Activated T-cell treated with anti-CD3 and anti-CD28 coated beads, Interleukin-2, amount 50 U/mL, for 72 hours (primary cell): ENCODE measurements at places on chromosomes 16 and 17. TPM values are rescaled to one million over a fixed set of nuclear protein-coding genes. Genes with fewer than 3 reads are reported as not detected.

DNA sequence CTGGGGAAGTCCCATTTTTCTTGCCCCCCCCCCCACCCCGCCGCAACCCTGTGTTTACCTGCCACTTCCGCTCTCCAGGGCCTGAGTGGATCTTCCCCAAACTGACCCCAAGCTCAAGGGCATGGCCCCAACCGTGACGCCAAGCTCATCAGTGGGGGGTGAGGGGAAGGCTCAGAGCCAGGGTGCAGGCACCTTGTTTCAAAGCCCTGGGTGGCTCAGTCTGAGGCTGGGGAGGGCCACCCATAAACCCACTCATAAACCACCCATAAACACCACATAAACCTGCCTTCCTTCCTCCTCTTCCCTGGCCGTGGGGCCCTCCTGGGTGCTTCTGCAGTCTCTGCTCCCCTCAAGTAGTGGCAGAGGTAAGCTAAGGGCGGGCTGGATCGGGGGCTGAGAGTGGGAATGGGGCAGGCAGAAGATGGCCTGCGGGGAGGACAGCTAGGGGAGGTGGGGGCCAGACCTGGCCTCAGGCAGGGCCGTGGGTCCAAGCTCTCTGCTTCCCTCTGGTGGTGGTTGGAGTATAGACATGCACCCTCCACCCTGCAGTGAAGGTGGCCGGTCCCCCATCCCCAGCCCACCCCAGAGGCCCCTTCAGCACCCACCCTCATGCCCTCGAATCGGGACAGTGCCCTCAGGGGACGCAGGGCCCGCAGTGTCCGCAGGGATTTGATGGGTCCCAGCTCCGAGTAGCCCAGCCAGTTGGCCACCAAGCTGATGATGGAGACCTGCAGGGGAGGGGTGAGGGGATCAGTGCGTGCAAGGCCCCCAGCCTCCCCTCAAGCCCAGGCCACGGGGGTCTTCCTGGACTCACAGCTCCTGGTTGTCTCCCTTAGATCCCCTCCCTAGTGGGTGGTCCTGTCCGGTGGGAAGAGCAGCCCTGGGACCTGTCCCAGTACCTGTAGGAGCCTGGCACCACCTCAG, 14.6 kb upstream of the CD79B start:
- H3K4me3 ChIP-seq = peak overlapping the region; percentile 74
- peak overlapping the region; percentile 76 for H3K27ac ChIP-seq
- peak; percentile 82 for DNase-seq
- H3K27me3 ChIP-seq = no peaks in the 10 kb centered on the region

- no peak overlapping the region for H3K27ac ChIP-seq
- no peak overlapping the region for H3K4me3 ChIP-seq
- peaks cover 10% of the 10 kb centered on the region for H3K36me3 ChIP-seq
Measured at GRCh38 chr16:72173997-72174396, 2.0 kb upstream of the PMFBP1 start.

- no peaks in the 10 kb centered on the region for H3K4me1 ChIP-seq
- H3K27me3 ChIP-seq = no peaks in the 10 kb centered on the region
- no peaks in the 10 kb centered on the region for H3K36me3 ChIP-seq
- H3K27ac ChIP-seq = no peak overlapping the region
- DNase-seq = no peak
Measured at GRCh38 chr17:3536716-3537115, 20.9 kb downstream of the TRPV3 start.

GRCh38 chr17:59498530-59499307, 66.7 kb upstream of the DHX40 start:
- H3K4me3 ChIP-seq = no peak overlapping the region
- DNase-seq = no peak
- H3K36me3 ChIP-seq = no peaks in the 10 kb centered on the region
- no peak overlapping the region for H3K27ac ChIP-seq

DNA sequence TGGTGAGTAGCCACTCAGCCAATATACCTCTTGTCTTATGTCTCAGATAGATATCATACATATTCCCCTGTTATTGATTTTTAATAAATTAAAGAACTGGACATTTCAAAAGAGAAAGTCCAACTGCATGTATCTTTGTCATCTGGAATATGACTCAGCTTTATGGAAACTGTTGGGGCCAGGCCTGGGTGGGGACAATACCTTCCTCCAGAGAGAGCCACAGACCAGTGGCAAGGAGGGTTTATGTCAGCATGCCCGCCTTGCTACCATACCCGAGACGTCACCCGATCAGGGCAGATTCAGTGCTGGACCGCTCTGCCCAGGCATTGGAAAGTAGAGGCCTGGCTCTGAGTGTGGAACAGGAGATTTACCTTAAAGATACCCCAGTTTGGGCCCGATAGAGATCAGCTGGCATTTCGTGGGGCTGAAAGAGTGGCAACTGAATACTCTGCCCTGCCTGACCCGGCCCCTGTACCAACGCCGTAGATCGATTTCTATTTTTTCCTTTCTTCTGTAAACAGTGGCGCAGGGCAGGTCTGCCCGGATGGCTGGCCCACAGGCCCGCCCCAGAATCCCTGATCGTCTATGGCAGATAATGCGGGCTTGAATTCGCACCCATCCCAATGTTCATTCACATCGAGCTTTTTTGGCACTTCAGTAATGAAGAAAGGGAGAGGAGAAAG, 158.6 kb downstream of the SALL1 start:
- H3K4me3 ChIP-seq = no peak overlapping the region
- H3K27ac ChIP-seq = no peak overlapping the region
- DNase-seq = no peak
- H3K4me1 ChIP-seq = no peaks in the 10 kb centered on the region

DNA sequence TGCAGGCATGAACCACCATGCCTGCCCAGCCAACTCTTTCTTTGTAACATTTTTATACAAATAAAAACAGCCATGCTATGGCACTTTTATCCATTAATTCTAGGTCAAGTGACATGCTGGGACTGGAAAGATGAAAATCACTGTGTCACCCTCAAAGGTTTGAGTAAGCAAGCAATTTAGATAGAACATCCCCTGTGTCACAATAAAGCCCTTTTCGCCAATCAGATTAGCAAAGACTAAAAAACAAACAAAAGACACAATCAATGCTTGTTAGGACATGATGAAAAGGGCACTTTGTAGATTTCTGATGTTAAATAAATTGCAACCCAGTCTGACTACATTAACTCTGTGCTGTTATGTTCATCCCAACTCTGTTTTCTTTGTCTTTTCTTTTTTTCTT, 26.4 kb downstream of the CHP2 start:
- H3K4me3 ChIP-seq = no peak overlapping the region
- DNase-seq = no peak
- H3K27me3 ChIP-seq = peaks cover 30% of the 10 kb centered on the region
- H3K36me3 ChIP-seq = no peaks in the 10 kb centered on the region
- no peak overlapping the region for H3K27ac ChIP-seq
- H3K4me1 ChIP-seq = no peaks in the 10 kb centered on the region

DNA sequence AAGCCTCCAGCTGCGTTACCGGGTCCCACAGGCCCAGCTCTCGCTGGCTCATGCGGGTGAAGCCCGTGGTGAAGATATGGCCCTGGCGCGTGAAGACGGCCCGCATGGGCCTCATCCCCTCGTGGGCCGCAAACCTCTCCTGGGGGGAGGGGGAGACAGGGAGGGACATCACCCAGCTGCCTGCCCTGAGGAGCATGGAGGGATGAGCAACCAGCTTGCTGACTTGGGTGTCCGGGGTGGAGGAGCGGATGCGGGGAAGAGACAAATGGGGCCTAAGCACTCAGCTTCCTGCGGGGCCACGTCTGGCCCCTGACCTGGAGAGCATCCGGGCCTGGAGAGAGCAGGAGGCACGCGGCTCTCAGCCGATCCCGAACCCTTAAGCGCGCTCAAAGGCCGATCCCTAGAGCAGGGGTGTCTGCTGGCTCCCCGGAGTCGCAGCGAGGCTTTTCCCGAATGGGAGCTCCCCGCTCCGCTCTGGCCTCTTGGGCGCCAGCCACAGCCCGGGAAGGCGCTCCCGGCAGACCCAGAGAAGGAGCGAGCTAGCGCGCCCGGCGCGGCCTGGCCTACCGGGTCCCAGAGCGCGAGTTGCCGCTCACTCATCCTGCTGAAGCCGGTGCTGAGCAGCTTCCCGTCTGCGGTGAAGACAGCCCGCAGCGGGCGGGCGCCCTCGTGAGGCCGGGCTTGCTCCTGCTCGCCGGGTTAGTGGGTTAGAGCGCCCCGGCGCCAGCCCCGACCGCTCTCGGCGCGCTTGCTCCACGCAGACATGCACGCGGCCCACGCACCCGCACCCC, 5.0 kb downstream of the CORO6 start:
- peak overlapping the region; percentile 71 for H3K4me3 ChIP-seq
- no peaks in the 10 kb centered on the region for H3K36me3 ChIP-seq
- peaks cover 5% of the 10 kb centered on the region for H3K27me3 ChIP-seq
- no peak overlapping the region for H3K27ac ChIP-seq
- peak; percentile 93 for DNase-seq

DNA sequence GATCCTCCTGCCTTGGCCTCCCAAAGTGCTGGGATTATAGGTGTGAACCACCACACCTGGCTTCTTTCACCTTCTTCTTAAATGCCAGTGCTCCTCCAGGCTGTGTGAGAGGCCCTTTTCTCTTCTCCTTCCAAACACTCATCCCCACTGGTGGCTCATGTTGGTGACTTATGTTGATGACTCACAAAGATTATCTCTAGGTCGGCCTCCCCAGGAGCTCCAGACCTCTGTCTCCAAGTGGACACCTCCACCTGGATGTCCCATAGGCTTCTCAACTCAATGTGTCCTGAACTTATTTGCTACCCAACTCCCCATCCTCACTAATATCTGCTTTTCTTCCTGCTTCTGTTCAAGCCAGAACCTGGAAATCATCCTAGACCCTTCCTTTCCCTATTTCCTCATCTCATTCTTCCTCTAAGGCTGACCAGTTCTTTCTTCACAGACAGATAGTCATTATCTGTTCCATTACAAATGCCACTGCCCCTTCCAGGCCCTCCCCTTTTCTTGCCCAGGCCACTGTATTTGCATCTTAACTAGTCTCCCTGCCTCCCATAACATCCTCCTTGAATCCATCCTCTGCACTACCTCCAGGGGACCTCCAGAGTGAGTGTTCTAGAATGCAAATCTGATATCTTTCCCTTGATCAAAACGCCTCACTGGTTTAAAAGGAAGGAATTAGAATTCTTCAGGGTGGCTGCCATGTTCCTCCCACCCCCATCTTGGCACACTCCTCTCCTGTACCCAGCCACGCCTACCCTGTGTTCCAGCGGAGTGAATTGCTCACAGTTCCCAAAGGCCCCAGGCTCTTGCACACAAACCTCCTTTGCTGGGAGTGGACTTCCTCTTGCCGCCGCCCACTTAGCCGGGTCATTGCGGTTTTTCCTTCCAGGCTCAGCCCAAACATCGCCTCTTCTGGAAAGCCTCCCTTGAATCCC, 34.8 kb upstream of the FBXO47 start:
- peaks cover 14% of the 10 kb centered on the region for H3K36me3 ChIP-seq
- no peak overlapping the region for H3K27ac ChIP-seq
- H3K4me3 ChIP-seq = no peak overlapping the region
- DNase-seq = no peak
- no peaks in the 10 kb centered on the region for H3K27me3 ChIP-seq

DNA sequence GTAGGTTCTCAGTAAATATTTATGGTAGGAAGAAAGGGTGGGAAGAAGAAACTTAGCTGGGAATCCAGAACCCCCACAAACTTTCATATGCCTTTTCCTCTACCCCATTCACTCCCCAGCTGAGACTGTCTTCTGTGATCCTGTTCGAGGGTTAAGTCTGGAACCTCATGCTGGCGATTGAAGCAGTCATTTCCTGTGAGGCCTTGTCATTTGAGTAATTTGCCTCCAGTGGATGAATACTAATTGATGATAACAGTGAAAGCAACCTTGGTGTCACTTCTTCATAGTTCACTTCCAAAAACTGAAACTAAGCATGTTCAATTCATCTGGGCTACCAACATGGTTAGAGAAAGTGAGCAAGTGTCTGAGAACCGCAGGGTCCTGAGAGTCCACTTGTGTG, 401.2 kb downstream of the CDH13 start:
- no peaks in the 10 kb centered on the region for H3K27me3 ChIP-seq
- H3K27ac ChIP-seq = no peak overlapping the region
- no peak for DNase-seq
- H3K36me3 ChIP-seq = no peaks in the 10 kb centered on the region
- H3K4me3 ChIP-seq = no peak overlapping the region
- H3K4me1 ChIP-seq = no peaks in the 10 kb centered on the region

- H3K27me3 ChIP-seq = no peaks in the 10 kb centered on the region
- H3K4me3 ChIP-seq = no peak overlapping the region
- no peak overlapping the region for H3K27ac ChIP-seq
- H3K4me1 ChIP-seq = peaks cover 35% of the 10 kb centered on the region
- no peaks in the 10 kb centered on the region for H3K36me3 ChIP-seq
Measured at GRCh38 chr16:88769617-88770460, 15.2 kb downstream of the PIEZO1 start.

- peak; percentile 67 for DNase-seq
- peak overlapping the region; percentile 60 for H3K4me3 ChIP-seq
- H3K27me3 ChIP-seq = no peaks in the 10 kb centered on the region
- H3K27ac ChIP-seq = peak overlapping the region; percentile 71
Measured at GRCh38 chr17:31499771-31500554, 108.5 kb downstream of the RAB11FIP4 start.

DNA sequence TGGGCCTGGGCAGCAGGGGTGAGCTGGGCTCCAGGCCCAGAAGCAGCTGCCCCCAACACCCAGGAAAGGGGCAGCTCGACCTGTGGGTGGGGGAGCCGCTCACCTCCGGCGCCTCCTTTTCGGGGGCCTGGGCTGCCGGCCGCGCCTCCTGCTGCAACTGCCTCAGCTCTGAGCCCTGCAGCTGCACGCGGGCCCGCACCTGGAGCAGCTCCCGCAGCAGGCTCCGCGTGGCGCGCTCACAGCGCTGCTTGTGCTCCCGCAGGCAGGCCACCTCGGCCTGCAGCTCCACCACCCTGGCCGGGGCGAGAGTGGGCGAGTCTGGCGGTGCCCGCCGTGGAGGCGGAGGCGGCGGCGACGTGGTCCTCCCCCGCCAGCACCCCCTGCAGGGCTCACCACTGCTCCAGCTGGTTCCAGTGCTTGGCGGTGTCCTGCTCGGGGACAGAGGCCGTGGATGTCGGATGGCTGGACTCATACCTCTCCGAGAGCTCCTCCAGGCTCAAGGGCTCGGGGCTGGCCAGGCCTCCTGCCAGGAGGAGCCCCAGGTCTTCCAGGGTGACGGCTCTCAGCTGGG, 868 bp downstream of the CCDC154 start:
- H3K27ac ChIP-seq = no peak overlapping the region
- H3K4me3 ChIP-seq = no peak overlapping the region
- H3K27me3 ChIP-seq = no peaks in the 10 kb centered on the region
- DNase-seq = no peak
- H3K4me1 ChIP-seq = no peaks in the 10 kb centered on the region

GRCh38 chr17:74219576-74220133, 6.3 kb downstream of the TTYH2 start:
- no peak overlapping the region for H3K4me3 ChIP-seq
- no peak overlapping the region for H3K27ac ChIP-seq
- H3K4me1 ChIP-seq = peaks cover under 1% of the 10 kb centered on the region
- DNase-seq = no peak
- no peaks in the 10 kb centered on the region for H3K36me3 ChIP-seq

CAPNS2 gene
- not detected for total RNA-seq

KCNH6 gene
- total RNA-seq = not detected

DLX4 gene
- 1.9 TPM for total RNA-seq

TNFRSF17 gene
- total RNA-seq = not detected

NPIPA3 gene
- total RNA-seq = 3.1 TPM

TNP2 gene
- total RNA-seq = not detected

P2RX5 gene
- total RNA-seq = 46.5 TPM

CSH2 gene
- total RNA-seq = not detected
